Kasumi-1 (cell line): ENCODE measurements at places on chromosomes 12 and 14.

DNA sequence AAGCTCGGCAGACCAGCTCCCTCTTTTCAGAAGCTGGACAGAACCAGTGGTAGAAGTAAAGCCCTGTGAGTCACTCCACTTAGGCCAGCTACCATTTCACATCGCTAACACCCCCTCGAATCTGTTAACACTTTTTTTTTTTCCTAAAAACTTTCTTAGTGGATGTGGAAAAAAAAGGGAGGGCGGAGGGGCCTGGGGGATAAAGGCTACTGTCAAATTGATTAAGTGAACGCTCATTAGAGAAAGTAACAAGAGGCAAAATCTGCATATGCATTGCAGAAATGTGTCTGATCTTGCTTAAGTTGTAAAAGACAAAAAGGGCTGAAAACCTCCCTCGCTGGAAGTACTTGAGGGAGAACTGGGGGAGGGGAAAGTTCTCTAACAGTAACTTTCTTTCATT lies 86.6 kb upstream of the OTX2 start:
- no peak for DNase-seq

DNA sequence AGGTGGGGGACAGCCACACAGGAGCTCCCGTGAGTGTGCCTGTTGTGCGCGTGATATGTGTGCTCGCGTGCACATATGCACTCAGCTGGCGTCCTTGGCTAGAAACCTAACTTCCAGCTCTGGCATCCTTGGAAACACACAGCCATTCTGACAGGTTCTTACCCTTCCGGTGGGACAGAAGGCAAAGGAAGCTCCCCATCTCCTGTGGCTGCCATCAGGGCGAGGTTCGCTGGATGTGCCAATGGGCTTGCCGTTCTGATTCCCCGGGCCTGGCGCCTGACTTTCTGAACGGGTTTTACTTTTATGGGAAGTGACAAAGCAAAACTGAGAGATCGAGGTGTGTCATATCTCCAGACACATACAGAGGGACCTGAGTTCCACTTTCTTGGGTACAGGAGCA lies 124.7 kb downstream of the PAPOLA start:
- no peak for DNase-seq

- no peak for DNase-seq
Observed at GRCh38 chr12:34406996-34407300, 384.7 kb downstream of the ALG10 start.

DNA sequence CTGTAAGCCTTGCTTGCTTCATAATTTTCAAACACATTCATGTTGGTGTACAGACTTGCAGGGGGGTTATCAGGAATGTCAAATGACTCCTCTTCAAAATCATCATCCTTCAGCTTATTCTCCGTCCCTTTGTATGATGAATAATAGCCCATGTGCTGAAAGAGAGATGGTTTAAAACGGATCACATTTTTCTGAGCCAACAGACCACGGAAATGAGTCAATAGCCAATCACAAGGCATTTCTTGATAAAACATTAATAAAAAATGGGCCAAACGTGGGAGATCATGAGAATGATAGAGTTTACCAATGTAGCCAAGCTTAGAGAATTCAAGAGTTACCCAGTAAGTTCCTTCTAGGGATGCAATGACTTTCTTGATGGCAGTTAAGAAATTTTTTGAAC lies 105.5 kb downstream of the NTS start:
- DNase-seq, result no peak

- peak; percentile 45 for DNase-seq
Observed at GRCh38 chr12:11836282-11837151, 187.0 kb downstream of the ETV6 start.

GRCh38 chr14:70955543-70956480 lies 48.6 kb downstream of the PCNX1 start:
- peak; percentile 62 for DNase-seq

GRCh38 chr14:99808154-99808505 lies 14.9 kb downstream of the EML1 start:
- no peak for DNase-seq

DNA sequence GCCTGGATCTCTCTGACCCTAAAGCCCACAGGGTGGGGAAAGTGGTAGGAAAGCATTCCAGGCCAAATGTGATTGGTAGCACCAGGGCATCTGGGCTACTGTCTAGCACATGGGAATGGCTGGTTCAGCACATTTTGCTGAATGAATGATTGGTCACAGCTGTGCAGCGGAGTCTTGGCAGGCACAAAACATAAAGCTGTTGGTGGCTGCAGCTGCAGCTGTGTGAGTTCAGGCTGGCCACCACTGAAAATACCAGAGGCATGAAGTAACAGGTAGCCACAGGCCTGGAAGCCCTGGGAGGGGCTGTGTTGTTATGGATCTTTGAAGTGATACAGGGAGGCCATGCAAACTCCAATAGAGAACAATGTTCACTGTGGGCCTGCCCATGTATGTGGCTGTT lies 72.7 kb downstream of the MYRFL start:
- DNase-seq, result no peak

DNA sequence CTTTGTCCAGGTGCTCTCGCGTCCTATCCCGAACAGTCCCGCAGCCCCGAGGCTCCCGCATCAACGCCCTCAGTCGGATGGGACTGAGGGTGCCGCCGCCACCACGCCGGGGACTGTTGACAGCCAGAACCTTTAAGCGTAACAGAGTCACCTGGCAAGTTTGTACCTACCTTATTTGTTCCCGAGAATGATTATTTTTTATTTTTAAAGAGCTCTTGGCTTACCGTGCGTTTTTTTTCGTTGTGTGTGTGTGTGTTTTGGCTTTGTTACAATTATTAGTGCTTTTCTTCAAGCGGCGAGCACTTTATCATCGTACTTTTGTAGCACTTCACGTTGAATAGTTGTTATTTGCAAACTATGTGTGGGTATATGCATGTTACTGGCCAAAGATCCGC lies 463 bp downstream of the COA8 start:
- DNase-seq, result no peak

GRCh38 chr14:22096514-22096895 lies 422.9 kb upstream of the OR4E1 start:
- no peak for DNase-seq

DNA sequence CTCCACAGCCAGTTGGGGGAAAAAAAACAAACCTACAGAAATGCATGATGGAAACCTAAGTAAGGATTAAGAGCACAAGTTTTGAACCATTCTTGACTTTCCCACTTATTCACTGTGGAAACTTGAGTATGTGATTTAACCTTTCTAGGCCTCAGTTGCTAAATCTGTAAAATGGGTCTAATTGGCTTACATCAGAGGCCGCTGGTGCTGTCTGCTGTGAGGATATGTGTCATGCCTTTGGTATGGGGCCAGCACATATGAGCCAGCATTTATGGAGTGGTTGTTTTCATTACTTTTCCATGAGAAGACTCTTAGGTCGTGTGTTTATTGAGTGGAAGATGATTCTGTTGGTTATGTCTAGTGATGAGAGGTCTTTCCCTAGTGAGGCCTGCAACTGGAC lies 102.4 kb downstream of the ESR2 start:
- no peak for DNase-seq

- no peak for DNase-seq
Observed at GRCh38 chr12:113059071-113059595, 2.6 kb downstream of the DTX1 start.

GRCh38 chr12:93025145-93026103 lies 96.3 kb upstream of the EEA1 start:
- DNase-seq, result peak; percentile 73

GRCh38 chr12:16271062-16271461 lies 6.4 kb downstream of the SLC15A5 start:
- DNase-seq, result no peak

DNA sequence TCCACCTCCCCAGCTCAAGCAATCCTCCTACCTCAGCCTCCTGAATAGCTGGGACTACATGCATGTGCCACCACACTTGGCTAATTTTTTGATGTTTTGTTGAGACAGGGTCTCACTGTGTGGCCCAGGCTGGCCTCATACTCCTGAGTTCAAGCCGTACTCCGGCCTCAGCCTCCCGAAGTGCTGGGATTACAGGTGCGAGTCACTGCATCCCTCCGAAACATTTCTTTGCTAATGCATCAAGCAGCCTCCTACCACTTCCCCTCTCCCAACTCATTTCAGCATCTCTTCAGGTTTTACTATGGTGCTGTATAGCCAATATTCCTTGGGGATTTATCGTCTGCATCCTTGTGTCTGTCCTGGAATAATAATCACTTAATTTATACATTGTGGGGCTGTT lies 2.3 kb upstream of the SLC22A17 start:
- DNase-seq, result no peak

GRCh38 chr12:124381456-124382296 lies 86.8 kb downstream of the RFLNA start:
- DNase-seq, result no peak

GRCh38 chr14:53390008-53390407 lies 236.9 kb upstream of the DDHD1 start:
- no peak for DNase-seq

DNA sequence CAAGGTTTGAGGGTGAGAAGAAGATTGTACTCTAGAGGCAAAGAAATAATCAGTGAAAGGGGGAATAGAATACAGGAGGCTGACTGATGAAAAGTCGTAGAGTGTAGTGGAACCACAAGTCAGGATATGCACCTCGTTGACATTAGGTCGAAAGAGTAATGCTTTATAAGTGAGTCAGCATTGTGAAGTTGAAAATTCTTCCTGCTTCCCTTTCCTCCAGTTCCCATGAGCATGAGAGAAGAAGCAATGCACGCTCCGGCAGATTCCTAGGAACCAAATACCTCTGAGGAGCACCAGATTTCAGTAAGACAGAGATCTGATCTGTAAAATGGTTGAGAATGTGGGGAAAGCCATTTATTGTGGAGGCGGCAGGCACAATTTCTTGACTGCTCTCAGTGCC lies 16.5 kb downstream of the CCER1 start:
- no peak for DNase-seq

DNA sequence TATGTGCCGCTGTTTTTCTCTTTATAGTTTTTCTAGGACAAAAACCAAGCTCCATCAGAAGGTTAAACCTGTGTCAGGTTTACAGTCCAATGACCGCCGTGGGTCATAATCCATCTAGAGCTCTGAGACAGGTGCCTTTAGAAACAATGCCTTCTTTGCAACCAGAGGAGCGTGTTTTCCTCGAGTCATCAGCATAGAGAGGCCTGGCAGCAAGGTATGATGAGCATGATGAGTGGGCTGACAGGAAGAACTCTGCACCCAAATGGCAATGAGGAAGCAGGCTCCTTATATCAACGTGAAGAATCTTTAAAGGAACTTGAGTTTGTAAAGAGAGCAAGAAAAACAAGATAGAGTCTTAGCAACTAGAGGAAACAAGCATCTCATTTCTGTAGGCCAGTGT lies 60.5 kb upstream of the NUDT4 start:
- DNase-seq, result peak; percentile 55

DNA sequence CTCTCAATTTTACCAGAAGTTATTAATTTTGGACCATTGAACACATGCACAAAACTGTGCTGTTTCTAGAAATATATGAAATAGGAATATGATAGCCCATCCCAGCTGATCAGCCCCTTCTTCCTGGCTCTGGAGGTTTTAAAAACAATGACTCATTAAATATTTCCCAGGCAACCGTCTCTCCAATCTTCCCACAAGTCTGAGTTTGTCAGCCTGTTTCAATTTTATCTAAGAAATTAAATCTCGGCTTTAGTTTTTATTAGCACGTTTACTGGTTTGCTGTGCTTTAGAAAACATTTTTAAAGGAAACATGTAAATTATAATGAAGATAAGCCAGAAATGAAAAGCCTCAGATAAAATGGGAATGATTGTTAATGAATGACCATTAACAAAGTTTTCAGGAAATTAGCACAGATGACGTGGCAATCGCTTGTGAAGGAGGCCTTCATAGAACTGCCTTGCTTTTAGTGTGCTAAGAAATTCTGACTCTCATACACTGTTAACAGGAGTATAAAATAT lies 89.3 kb upstream of the RAP1B start:
- no peak for DNase-seq

GRCh38 chr12:110531741-110532333 lies 29.7 kb downstream of the RAD9B start:
- no peak for DNase-seq

GRCh38 chr12:75781532-75782046 lies 250.0 kb downstream of the PHLDA1 start:
- DNase-seq, result no peak

GRCh38 chr12:89161557-89161956 lies 190.7 kb downstream of the DUSP6 start:
- DNase-seq, result peak; percentile 17

- no peak for DNase-seq
Observed at GRCh38 chr14:27845241-27845850, 921.2 kb upstream of the FOXG1 start.

DNA sequence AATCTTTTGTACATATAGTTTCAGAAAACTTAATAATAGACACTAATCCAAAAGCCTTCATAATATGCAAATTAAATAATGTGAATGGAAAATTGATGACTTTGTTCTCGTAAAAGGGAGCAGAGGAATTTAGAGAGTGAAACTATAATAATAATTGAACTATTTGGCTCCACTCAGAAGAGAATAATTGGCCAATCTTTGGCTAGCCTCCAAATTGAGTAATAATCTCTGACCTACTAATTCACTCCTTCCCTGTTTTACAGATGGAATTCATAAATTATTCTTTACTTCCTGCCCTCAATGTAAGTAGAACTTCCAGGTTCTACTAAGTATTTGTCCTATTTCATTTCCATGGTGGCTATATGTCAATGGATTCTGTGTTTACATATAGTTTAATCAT lies 15.8 kb downstream of the TRIM9 start:
- no peak for DNase-seq

DNA sequence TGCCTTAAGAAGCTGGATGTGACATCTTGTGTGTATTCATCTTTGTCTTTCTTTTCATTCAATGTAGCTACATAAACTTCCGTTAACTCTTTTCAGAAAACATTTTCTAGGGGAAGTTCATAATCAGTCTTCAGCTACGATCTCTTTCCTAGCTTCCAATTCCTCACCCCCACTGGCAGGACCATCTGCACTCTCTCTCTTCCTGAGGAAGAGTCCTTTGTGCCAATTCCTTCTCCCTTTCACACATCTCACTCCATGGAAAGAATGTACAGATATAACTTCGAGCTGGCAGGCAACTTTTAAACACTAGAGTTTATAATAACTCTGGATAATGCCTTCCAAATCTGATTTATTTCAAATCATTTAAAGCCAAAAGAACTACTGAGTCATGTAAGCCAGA lies 495.7 kb downstream of the GALC start:
- DNase-seq, result no peak

DNA sequence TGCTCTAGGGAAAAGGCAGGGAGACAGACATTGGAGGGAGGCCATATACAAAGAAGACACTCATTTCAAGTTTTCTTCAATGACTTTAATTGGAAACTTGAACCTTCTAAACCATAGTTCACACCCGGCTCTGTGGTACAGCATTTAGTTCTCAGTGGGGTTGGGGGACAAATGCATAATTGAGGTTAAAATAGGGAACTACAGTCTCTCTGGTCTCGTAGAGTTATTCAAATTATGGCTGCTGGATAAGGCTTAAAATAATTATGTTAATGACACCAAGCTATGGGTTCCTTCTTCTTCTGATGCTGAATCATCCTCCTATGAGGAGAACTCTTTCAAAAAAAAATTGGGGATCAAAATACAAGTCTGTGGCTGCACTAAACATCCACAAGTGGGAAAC lies 3.8 kb upstream of the RPAP3 start:
- DNase-seq, result peak; percentile 4

- DNase-seq, result no peak
Observed at GRCh38 chr14:29301571-29301970, 535.0 kb downstream of the FOXG1 start.

GRCh38 chr12:106985479-106985878 lies 1.5 kb downstream of the MTERF2 start:
- DNase-seq, result no peak

GRCh38 chr12:131058700-131059099 lies 105.0 kb downstream of the ADGRD1 start:
- DNase-seq, result no peak
